Frontal cortex (tissue), 4 donors: ENCODE measurements at places on chromosomes 7 and 10. TPM values are rescaled to one million over a fixed set of nuclear protein-coding genes. Genes with fewer than 3 reads are reported as not detected.

The GPR141 gene
- total RNA-seq = not detected

The ACHE gene
- 11.0 TPM for total RNA-seq

The SEMA3C gene
- total RNA-seq = 307 TPM

The GRID1 gene
- 12.6 TPM for total RNA-seq

The KIAA1549 gene
- total RNA-seq = 21.6 TPM

The GNG11 gene
- total RNA-seq = 4.9 TPM

The MET gene
- total RNA-seq = 2.9 TPM

The LDB3 gene
- total RNA-seq = under 0.01 TPM

The LIPM gene
- total RNA-seq = not detected

The CRYGN gene
- under 0.01 TPM for total RNA-seq

The AKR1B15 gene
- total RNA-seq = not detected

The LIPK gene
- not detected for total RNA-seq

The SFR1 gene
- 15.5 TPM for total RNA-seq

The OR2A5 gene
- total RNA-seq = not detected

The ZYX gene
- total RNA-seq = 4.5 TPM

The CHST3 gene
- 3.3 TPM for total RNA-seq

The LLCFC1 gene
- total RNA-seq = not detected

The MYO1G gene
- 0.41 TPM for total RNA-seq

The BEND7 gene
- 9.8 TPM for total RNA-seq

The CLRN3 gene
- total RNA-seq = not detected

The SNX10 gene
- 37.1 TPM for total RNA-seq

The PPIA gene
- 518 TPM for total RNA-seq

The FAM221A gene
- 15.9 TPM for total RNA-seq

The TBXAS1 gene
- 2.9 TPM for total RNA-seq

The ZNF804B gene
- 6.9 TPM for total RNA-seq

The PIK3CG gene
- total RNA-seq = 1.6 TPM

The UFSP1 gene
- 3.7 TPM for total RNA-seq

The DLX5 gene
- 2.9 TPM for total RNA-seq

The CRHR2 gene
- total RNA-seq = 0.41 TPM

The ARHGAP22 gene
- total RNA-seq = 1.6 TPM

The MUC12 gene
- 0.41 TPM for total RNA-seq

The LRRTM3 gene
- total RNA-seq = 14.7 TPM

The FAM25C gene
- not detected for total RNA-seq

The OLAH gene
- 0.41 TPM for total RNA-seq

The ANXA8 gene
- total RNA-seq = not detected
